Central memory CD4-positive, alpha-beta T cell (primary cell): ENCODE measurements at places on chromosomes 4 and X.

- no peak for DNase-seq
Measured at GRCh38 chrX:154650221-154650510, 3.2 kb downstream of the CTAG2 start.

DNA sequence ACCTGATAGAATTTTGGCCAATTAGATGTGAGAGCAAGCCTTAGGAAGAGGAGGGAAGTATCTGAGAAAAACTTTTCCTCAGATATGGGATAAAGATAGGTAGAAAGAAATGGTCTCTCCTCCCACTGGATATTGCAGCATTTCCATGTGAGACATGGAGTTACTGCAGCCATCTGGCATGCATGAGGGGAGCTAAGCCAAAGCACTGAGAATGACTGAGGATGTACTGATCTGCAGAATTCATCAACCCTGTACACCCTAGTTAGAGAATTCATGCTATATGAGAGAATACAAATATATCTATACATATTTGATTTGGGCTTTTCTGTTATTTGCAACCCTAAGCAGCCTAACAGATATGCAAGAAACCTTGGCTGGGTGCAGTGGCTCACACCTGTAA, 52.5 kb upstream of the RPL34 start:
- DNase-seq, result no peak

DNA sequence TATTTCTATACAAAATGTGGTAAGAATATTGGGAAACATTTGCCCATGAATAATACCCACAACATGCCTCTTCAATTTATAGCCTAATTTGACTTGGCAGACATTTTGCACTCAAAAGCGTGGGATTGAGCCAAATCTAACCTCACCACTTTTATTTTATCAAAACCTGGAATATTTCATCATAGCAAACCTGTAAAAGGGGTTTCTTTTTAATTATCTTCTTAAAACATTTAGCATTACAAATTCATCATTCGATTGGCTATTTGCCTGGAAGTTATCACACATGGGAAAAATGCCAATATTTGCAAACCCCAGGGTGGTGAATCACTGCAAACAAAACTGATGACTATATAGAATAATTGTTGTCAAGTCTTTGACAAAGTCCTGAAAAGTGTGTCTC, 56.2 kb downstream of the VCX3B start:
- no peak for DNase-seq

DNA sequence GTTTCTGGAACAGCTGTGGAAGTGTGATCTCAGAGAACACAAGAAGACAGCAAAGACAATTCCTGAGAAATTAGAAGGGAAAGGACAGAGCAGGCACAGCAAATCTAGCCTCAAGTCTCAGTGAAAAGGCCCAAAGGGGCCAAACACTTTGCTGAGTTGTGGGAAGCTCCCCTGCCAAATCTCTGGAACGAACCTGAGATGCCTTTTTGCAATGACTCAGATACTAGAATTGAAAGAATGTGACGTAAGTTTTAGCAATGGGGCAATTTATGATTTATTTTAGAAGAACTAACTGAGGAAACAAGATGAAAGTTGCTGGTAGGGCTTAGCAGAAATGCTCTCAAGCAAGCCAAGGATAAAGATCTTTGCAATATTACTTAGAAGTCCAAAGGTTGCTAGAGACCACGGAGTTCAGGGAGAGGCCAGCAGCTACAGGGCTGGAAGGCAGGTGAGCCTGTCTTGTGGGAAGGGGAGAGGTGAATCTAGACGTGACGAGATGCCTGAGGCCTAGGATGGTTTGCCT, 92.8 kb downstream of the AMELX start:
- DNase-seq, result no peak

DNA sequence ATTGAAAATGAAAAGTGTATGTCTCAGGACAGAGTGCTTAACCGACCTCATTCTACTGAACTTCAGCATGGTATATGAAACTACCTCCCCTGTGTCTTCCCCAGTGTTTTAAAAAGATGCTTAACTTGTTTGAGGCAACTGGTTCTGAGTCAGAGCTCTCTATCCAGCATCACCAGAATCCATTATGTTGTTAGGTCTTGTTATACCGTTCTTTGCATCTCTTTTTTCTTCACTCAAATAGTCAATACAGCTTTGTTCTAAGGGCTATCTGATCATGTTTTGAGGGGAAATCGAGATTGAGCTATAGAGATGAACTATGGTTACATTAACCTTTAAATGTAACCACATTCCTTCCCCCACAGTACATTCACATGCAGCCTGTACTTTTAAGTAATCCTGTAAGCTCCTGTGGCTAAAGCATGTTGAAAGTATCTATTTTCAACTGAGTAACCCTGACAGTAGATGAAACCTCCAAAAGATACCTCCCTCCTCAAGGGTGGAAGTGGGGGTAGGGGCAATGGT, 514.4 kb downstream of the RPA4 start:
- DNase-seq, result no peak

DNA sequence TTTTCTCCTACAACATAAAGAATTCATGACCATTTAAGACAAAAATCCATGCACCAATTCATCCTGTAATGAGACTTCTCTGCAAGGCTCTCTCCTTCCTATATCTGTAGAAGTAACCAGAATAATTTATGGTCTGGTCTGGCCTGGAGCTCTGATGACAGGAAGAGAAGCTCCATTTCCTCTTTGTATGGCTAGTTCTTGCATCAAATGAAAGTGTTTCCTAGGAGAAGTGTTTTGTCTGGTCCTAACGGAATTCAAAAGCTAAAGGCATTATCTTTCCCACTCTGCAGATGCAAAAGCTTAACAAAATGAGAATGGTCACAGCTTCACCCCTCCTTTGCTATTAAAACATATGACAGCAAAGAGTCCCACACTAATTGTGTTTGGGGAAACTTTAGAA, 55.1 kb downstream of the SPATA18 start:
- no peak for DNase-seq
